ENCODE measurements at places on chromosomes 1 and 21.

DNA sequence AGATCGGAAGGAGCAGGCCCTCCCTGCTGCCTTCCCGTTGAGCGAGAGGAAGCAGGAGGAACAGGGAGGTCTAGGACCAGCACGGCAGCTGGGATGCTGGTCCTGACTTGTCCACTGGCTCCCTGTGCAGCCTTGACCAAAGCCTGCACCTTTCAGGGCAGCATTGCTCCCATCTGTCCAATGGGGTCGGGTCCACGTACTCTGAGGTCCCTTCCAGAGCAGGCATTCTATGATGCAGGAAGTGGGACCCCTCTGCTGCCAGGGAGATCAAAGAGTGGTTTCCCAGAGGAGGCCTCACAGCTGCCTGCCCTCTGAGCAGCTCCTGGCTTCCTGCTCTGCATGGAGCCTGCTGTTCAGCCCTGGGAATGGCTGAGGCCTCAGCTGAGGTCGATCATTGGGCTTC, 21.7 kb upstream of the ZNF362 start:
- DNase-seq, result no peak

GRCh38 chr1:70667494-70668170, 256.6 kb downstream of the CTH start:
- no peak for DNase-seq

DNA sequence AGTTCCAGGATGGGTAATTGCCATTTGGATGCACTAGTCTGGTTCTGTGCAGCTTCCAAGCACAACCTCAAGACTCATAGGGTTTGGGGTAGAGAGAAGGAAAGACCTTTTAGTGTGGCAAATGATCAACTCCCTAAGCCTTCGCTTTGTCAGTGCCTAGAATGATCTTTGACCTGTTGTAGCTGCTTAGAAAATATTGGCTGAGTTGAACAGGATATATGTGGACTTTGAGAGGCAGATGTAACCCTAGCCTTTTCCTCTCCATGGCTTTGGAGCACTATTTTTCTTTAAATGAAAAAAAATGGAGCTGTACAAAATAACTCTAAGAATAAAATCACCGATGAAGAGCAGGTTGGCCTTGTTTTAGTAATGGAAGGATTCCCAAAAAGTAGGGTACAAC, 41.7 kb downstream of the HLX start:
- DNase-seq, result no peak

GRCh38 chr1:39107341-39108290, 81.5 kb downstream of the NDUFS5 start:
- peak; percentile 80 for DNase-seq

DNA sequence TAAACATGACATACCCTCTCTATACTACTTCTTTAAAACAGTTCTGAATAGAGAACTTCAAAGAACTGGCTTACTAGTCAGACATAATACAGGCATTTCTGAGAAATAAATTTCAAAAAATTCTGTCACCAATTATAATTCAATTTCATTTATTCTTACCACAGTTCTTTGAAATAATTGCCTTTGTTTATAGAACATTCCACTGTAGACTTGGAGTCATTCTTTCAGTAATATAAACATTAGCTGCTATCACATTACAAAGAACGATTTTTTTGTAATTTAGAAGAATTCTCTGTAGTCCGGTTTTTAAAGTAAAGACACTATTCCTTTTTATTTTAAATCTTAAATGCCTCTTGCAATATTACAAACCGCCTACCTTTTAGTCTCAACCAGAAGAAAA, 146.4 kb upstream of the COL11A1 start:
- DNase-seq, result no peak

DNA sequence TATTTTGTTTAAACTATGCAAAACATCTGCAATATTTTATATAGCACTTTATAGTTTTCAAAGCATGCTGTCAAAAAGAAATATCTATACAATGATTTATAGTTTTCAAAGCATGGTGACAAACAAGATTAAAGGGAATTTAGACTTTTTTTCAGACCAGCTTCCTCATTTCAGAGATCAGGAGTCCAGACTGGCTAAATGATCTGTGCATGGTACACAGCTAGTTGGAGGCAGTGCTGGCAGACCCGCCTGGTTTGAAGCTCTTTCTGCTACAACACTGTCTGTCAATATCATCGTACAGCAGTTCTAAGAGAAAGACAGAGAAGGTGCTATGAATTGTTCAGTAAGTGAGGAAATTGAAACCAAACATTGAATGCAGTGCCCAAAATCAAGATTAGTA, 479.0 kb downstream of the PTBP2 start:
- DNase-seq, result no peak

- DNase-seq, result no peak
Measured at GRCh38 chr21:29763674-29764073, 176.1 kb downstream of the GRIK1 start.

- no peak for DNase-seq
Measured at GRCh38 chr1:162697140-162697895, 65.1 kb downstream of the DDR2 start.

GRCh38 chr1:14083706-14084105, 383.7 kb downstream of the PRDM2 start:
- no peak for DNase-seq

GRCh38 chr1:168782559-168783116, 53.6 kb upstream of the DPT start:
- no peak for DNase-seq

- DNase-seq, result no peak
Measured at GRCh38 chr1:38693031-38693430, 166.5 kb downstream of the RRAGC start.

GRCh38 chr21:32207406-32207716, 71.5 kb downstream of the MIS18A start:
- DNase-seq, result no peak

GRCh38 chr1:160628799-160629263, 18.0 kb downstream of the SLAMF1 start:
- DNase-seq, result no peak

DNA sequence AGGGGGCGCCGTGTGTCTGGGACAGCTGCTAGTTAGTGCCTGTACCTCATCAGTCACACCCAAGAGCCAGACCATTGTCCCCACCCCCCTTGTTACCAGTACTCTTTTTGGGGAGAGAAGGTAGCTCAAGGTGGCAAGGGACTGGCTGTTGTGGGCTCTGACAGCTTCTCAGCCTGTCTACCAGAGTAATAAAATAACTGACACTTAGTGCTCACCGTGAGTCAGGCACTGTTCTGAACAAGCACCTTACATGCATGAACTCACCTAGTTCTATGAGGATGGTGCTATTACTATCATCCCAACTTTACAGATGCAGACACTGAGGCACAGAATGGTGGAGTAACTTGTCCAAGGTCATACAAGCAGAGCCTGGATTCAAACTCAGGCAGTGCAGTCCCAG, 34.7 kb downstream of the IER5 start:
- DNase-seq, result no peak

GRCh38 chr1:36305915-36306209, 306 bp upstream of the SH3D21 start:
- no peak for DNase-seq

DNA sequence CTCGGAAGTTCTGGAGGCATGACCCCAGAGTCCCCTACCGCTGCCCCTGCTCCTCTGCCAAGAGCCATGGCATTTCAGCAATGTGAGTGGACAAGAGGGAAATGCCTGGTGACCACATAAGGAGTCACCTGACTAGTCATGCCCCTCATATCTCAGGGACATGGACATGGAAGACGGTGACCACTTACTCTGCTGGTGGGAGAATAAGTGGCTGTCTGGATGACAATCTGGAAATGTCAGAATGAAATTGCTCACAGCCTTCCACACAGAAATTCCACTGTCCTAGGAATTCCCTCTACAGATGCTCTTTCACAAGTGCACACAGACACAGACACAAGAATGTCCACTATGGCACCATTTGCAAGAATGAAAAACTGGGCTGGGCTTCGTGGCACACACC, 24.3 kb upstream of the PLEKHG5 start:
- no peak for DNase-seq

- no peak for DNase-seq
Measured at GRCh38 chr1:115810609-115811008, 30.3 kb downstream of the NHLH2 start.

- DNase-seq, result no peak
Measured at GRCh38 chr1:14835725-14836124, 237.2 kb downstream of the KAZN start.

DNA sequence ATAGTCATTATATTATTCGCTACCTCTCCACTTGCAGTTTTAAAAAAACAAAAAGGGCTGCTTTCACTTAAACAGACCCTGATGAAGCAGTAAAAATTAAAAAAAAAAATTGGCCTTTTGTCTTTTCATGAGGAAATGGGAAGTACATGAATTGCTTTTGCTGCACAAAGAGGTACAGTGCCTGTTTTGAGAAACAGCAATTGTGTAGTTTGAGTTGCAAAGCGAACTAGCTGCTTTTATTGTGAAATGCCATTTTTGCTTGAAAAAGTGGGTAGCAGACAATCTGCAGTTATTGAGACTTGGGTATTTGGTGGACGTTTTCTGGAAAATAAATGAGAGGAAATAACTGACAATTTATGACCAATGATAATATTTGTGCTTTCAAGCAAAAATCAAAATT, 7.0 kb downstream of the DIP2A start:
- DNase-seq, result no peak

GRCh38 chr1:61142726-61143500, 60.6 kb downstream of the NFIA start:
- DNase-seq, result no peak

DNA sequence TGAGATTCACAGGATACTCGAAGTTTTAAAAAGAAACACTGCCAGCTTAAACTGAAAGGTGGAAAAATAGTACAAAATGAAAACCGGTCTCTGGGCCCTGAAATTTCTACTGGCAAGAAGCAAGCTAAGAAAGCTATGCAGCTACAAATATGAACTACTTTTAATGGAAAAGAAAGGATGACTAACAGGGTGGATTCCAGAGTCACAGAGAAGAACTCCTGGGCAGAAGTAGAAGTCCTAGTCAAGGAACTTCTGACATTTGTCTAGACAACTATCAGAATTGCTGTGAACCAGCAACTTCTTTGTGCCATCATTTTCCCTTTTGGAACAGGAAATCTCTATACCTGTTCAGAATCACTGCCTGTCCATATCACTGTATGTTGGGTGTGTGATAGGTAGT, 38.1 kb downstream of the CD160 start:
- DNase-seq, result no peak

DNA sequence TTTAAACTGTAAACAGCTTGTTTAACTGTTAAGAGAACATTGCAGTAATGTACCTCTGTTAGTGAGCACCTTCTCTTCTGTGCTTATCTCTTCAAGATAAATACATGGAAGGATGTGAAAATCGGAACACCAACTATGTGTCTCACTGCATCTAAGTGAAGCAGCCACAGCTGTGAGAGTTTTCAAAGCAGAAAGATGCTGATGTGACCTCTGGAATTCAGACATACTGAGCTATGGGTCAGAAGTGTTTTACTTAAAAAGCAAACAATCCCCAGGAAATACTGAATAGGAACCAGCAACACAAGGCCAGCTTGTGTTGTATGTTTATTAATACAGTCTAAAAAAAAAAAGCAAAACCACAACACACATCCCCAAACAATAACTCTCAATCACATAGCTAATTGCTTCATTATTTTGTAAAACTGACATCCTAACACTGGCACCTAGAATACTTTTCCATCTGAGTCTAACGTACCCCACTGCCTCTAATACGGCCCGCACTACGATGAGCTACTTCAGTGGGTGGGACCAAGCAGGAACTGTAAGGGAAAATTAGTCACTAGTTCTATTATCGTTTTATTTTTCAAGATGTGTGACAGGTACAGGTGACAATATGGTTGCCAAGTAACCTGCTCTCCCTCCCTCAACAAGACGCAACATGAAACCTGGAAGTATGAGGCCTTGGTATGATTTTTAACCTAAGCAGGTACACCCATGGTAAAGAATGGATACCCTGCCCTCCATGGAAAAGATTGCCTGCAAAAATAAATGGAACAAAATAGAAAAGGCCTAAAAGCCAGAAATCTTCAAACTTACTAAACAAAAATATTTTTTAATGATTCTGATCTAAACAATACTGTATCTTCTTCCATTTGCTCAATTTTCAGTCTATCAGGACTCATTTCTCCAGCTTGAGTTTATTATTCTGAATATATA, 13.9 kb downstream of the ERRFI1 start:
- no peak for DNase-seq

GRCh38 chr21:40997831-40998230, 150.9 kb upstream of the DSCAM start:
- DNase-seq, result no peak

GRCh38 chr21:41779659-41780058, 12.8 kb upstream of the RIPK4 start:
- DNase-seq, result no peak

GRCh38 chr1:46673749-46674182, 2.1 kb downstream of the TEX38 start:
- no peak for DNase-seq

GRCh38 chr1:204254031-204254661, 40.4 kb upstream of the GOLT1A start:
- DNase-seq, result peak; percentile 51

GRCh38 chr1:24317081-24317480, 2.1 kb upstream of the GRHL3 start:
- DNase-seq, result no peak

DNA sequence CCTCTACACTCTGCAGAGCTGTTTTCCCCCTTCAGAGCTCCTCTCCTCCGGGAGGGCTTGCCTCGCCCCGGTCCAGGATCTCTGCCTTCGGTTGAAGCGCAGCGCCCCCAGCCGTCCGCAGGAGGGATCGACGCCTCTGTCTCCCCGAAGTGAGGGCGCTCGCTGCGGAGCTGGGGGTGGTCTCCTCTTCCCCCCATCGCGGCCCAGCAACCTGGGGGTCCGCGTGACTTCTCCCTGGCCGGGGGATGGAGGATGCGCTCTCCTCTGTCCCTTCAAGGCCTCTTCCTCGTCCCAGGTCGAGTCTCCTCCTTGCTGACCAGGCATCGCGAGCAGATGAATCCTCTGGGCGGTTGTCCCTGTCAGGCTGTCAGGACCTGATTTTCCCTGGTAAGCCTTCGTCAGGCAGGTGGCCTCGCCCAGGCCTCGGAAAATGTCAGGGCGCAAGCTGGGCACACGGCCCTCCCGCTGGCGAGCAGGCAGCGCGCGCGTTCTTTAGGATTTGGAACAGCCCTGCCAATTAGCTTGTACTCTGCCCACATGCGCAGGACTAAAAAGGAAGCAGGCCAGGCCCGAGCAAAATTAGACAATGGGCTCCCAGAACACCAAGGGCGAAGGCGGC, 90.5 kb downstream of the EDEM3 start:
- peak; percentile 94 for DNase-seq

DNA sequence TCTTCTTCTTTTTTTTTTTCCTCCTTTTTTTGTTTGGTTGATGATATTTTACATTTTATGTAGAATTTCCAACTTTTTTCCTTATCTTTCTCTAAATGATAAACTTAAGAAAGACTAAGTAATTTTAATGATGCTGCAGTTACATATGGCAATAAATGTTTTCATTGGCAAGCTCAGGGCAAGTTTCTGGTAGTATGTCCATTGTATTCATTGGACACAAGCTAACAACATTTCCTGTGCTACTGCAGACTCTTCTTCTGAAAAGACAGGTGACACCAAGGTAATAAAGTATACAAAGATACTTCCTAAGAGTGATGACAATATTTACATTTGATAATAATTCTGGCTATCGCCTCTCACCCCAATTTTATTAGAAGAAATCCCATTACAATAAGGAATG, 219.2 kb upstream of the NFIA start:
- no peak for DNase-seq

- DNase-seq, result no peak
Measured at GRCh38 chr1:228998179-228998578, 262.9 kb downstream of the RHOU start.
